ENCODE measurements at places on chromosomes 11 and 22. TPM values are rescaled to one million over a fixed set of nuclear protein-coding genes. Genes with fewer than 3 reads are reported as not detected.

DNA sequence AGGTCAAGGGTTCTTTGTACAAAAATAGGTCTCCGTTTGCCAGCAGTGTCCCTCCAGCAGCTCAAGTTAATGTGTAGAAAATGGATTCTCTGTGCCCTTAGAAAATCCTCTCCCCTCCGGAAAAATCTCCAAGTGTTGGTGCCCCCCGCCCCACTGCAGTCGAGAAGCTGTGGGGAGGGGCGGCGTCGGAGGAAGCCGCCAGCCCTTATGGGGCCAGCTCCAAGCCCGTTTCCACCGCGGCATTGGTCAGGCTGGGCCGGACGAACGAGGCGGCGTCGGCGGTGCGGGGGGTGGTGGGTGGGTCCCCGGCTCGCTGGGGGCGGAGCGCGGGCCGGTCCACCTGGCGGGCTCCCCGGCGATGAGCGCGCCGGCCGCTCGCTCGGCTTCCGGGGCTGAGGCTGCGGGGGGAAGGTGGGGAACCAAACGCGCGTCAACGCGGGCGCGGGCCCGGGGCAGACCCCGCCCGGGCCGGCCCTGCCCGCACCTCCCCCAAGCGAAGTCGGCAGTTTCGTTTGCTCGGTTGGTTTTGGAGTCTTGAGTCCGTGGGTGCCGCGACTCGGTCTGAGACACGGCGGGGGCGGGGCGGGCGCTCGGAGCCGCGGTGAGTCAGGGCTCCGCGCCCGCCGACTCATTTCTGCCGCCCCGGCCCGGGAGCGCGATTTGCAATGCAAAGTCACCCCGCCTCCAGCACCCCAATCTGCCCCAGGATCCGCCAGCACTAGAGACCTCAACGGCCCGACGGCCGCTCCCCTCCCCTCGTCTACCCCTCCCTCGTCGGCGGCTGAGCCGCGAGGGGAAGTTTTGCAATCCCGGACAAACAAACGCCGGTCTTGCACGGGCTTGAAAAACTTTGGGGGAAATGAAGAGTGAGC is 1.4 kb downstream of the ASCL2 start:
- peaks cover 11% of the 10 kb centered on the region for H3K27me3 ChIP-seq
- no peak overlapping the region for H3K27ac ChIP-seq
- peak overlapping the region; percentile 71 for H3K4me3 ChIP-seq

- H3K4me1 ChIP-seq = no peaks in the 10 kb centered on the region
- no peaks in the 10 kb centered on the region for H3K36me3 ChIP-seq
- H3K27ac ChIP-seq = no peak overlapping the region
- no peak overlapping the region for H3K4me3 ChIP-seq
Observed at GRCh38 chr11:78332872-78333271, 84.7 kb downstream of the GAB2 start.

CCDC157 gene
- 1.7 TPM for total RNA-seq

DNA sequence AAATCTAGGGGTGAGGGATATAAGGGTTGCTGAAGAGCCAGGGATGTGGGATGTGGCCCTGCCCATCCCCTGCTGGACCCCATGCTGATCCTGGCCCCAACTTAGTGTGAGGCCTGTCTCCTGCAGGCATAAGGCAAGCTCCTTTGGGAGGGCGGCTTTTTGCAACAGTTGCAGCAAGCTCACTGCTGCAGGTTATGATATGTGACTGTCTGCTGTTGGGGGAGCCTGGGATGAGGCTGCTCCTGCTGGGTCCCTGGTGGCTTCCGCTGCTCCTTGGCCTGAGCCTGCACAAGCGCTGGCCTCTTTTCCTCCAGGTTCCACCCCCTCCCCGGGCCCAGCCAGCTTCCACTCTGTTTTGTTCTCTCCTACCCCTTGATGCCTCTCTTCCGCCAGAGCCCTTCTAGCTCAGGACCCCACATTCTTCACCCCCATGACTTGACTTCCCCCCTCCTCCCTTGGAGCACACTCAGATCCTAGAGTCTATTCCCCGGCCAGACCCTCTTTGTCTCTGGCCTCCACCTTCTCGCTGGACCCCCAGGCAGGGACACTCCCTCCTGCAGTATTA is 35.0 kb upstream of the SYT13 start:
- H3K27ac ChIP-seq = no peak overlapping the region
- H3K27me3 ChIP-seq = peaks cover 40% of the 10 kb centered on the region
- H3K4me3 ChIP-seq = no peak overlapping the region
- no peaks in the 10 kb centered on the region for H3K4me1 ChIP-seq
- no peak for DNase-seq
- no peaks in the 10 kb centered on the region for H3K36me3 ChIP-seq

GRCh38 chr11:75279273-75279672 is 38.7 kb downstream of the TPBGL start:
- no peak overlapping the region for H3K4me3 ChIP-seq
- H3K36me3 ChIP-seq = no peaks in the 10 kb centered on the region
- H3K27me3 ChIP-seq = no peaks in the 10 kb centered on the region
- no peaks in the 10 kb centered on the region for H3K4me1 ChIP-seq
- H3K27ac ChIP-seq = no peak overlapping the region

- DNase-seq = no peak
- H3K36me3 ChIP-seq = no peaks in the 10 kb centered on the region
- no peaks in the 10 kb centered on the region for H3K4me1 ChIP-seq
Observed at GRCh38 chr11:22884217-22884616, 23.9 kb upstream of the CCDC179 start.

DNA sequence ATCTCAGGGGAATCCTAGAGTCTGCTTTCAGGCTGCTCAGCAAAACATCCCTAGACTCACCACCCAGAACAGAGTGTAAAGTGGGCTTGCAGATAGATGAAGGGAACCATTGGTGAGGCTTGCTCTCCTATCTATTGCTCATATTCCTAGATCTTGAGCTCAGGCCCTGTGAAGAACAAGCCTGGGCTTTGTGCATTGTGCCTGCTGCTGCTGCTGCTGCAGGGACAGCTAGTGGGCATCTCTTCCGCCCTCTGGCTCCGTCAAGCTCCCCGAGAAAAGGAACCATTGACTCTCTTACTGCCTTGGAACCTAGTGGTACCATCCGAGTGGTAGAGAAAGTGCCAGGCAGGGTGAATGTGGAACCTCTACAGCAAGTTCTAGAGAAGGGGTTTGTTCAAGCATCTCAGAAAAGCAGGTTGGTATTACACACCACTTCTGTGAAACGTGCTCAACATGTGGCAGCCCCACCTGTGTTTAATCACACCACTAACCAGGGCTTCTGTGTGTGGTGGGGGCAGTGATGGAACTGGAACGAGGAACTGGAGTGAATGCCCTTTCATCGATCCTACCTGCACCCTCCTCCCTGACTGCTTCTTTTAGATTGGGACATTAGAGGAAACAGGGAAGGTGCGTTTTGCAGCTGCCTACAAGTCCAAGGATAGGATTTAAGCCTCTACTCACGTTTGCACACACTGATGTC is 4.4 kb downstream of the BACE1-AS start:
- H3K36me3 ChIP-seq = peaks cover 13% of the 10 kb centered on the region
- H3K4me3 ChIP-seq = no peak overlapping the region
- no peak for DNase-seq
- H3K27me3 ChIP-seq = no peaks in the 10 kb centered on the region
- no peak overlapping the region for H3K27ac ChIP-seq

DNA sequence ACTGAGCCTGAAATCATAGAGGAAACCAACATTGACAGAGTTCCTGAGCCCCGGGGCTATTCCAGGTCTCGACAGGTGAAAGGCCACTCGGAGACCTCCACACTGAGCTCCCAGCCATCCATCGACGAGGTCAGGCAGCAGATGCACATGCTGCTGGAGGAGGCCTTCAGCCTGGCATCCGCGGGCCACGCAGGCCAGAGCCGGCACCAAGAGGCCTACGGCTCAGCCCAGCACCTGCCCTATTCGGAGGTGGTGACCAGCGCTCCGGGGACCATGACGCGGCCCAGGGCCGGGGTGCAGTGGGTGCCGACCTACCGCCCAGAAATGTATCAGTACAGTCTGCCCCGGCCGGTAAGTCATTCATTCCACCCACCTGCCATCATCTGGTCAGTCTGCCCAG is 54.9 kb downstream of the C11orf91 start:
- H3K4me1 ChIP-seq = peaks cover 9% of the 10 kb centered on the region
- H3K27ac ChIP-seq = no peak overlapping the region
- H3K36me3 ChIP-seq = no peaks in the 10 kb centered on the region
- no peaks in the 10 kb centered on the region for H3K27me3 ChIP-seq
- no peak for DNase-seq

CRACR2B gene
- total RNA-seq = 1.2 TPM

DNA sequence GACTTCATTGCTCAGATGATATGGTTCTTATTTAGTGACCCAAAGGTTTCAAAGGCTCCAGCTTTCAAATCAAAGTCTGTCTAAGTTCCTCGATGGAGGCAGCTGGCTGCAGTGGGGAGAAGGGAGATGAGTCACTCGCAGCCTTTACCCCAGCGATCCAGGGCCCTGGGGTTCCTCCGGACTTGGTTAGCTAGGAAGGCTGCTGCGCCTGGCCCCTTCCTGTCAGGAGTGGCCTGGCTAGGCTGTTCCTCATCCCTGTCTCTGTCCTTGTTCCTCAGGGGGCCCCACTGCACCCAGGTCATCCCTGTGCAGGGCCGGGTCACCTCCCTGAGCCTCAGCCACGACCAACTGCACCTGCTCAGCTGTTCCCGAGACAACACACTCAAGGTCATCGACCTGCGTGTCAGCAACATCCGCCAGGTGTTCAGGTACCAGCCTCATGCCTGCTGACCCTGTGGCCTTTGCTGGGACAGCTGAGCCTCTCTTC is 13.9 kb downstream of the ATG16L2 start:
- H3K27me3 ChIP-seq = no peaks in the 10 kb centered on the region
- no peak overlapping the region for H3K4me3 ChIP-seq
- H3K4me1 ChIP-seq = peaks cover 9% of the 10 kb centered on the region
- H3K27ac ChIP-seq = no peak overlapping the region
- peaks cover 11% of the 10 kb centered on the region for H3K36me3 ChIP-seq
- DNase-seq = no peak

DNA sequence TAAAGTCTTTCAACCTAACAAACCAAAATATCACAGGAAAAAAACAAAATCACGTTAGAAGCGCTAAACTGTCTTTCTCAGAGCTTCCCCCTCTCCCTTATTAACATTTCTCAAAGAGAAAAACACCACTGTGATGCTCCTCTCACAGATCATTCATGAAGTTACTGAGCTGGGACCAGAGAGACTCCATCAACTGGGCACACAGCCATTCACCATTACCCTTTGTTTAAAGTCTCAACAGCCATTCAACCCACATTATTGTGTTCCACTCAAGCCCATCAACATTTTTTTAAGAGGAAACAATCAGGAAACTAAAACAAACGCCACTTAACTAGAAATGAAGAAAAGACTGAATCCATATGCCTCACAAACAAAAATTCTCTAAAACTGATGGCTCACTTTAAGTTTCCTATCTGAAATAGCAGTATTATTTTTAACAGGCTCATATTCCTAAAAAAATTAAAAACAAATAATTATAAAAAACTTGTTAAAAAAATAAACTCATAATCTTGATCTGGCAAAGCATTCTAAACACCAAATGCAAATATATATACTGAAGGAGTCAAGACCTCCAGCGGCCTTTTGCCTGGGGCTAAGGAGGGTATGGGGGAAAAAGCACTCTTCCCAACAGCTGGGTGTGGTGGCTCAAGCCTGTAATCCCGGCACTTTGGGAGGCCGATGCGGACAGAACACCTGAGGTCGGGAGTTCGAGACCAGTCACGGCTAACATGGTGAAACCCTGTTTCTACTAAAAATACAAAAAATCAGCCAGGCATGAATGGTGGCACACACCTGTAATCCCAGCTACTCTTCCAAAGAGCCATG is 14.0 kb downstream of the CELF1 start:
- H3K36me3 ChIP-seq = peaks cover 32% of the 10 kb centered on the region
- peaks cover 25% of the 10 kb centered on the region for H3K4me1 ChIP-seq
- peak overlapping the region; percentile 93 for H3K27ac ChIP-seq
- DNase-seq = no peak
- no peak overlapping the region for H3K4me3 ChIP-seq

- DNase-seq = no peak
- peaks cover 7% of the 10 kb centered on the region for H3K36me3 ChIP-seq
- H3K4me1 ChIP-seq = peaks cover 5% of the 10 kb centered on the region
- no peak overlapping the region for H3K4me3 ChIP-seq
- no peak overlapping the region for H3K27ac ChIP-seq
Observed at GRCh38 chr11:74001822-74002286, 7.0 kb downstream of the UCP3 start.

MMP13 gene
- not detected for total RNA-seq

YPEL1 gene
- 0.27 TPM for total RNA-seq

GRCh38 chr11:76747153-76747914 is 35.8 kb upstream of the TSKU start:
- H3K27me3 ChIP-seq = no peaks in the 10 kb centered on the region
- H3K4me1 ChIP-seq = peaks cover 7% of the 10 kb centered on the region

GRCh38 chr11:121801394-121801748 is 314.6 kb downstream of the BLID start:
- no peak overlapping the region for H3K27ac ChIP-seq
- H3K27me3 ChIP-seq = no peaks in the 10 kb centered on the region
- H3K36me3 ChIP-seq = no peaks in the 10 kb centered on the region
- no peak overlapping the region for H3K4me3 ChIP-seq
- no peak for DNase-seq

MS4A1 gene
- total RNA-seq = not detected

DNA sequence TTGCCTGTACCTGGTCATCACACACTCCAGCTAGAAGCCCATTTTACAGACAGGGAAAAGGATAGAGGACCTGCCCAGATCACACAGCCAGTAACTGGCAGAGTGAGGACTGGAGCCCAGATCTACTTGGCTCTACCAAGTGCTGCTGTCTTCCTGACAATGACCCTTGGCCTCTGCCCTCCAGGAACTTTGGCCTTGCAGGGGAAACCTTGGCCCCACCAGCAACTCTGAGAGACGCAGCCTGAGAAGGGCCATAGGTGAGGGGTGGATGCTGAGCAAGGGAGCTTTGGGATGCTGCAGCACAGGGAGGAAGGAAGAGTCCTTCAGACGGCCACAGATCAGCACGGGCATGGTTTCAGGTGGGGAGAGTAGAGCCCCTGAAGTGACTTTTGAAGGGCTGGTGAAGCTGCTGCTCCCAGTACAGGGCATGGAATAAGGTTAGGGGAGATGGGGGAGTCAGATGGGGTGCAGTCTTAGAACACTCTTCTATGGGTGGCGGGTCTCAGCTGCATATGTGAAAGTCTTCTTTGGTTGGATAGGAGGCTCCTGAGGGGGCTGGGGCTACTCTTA is 2.0 kb upstream of the CAPN5 start:
- no peak for DNase-seq
- H3K4me3 ChIP-seq = no peak overlapping the region
- H3K27ac ChIP-seq = no peak overlapping the region
- H3K27me3 ChIP-seq = no peaks in the 10 kb centered on the region

DNA sequence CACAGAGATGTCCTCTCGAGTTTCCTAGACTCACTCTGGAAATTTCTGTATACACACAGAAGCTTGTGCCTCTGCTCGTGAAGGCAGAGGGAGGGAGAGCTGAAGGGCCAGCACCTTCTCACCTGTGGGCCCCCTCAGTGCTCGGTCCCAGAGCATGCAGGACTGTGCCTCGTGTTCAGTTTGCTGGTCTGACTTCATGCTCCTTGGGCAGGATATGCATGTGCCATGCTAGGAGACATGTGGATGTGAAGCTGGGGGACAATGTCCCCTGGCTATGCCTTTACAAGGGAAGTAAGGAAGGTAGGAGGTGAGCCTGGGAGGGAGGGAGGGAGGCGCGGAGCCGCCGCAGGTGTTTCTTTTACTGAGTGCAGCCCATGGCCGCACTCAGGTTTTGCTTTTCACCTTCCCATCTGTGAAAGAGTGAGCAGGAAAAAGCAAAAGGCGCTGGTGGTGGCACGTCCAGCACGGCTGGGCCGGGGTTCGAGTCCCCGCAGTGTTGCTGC is 22.6 kb downstream of the NEAT1 start:
- no peaks in the 10 kb centered on the region for H3K27me3 ChIP-seq
- H3K4me3 ChIP-seq = no peak overlapping the region
- peaks cover 44% of the 10 kb centered on the region for H3K4me1 ChIP-seq
- peaks cover 100% of the 10 kb centered on the region for H3K36me3 ChIP-seq
- peak; percentile 38 for DNase-seq

- no peaks in the 10 kb centered on the region for H3K36me3 ChIP-seq
- no peaks in the 10 kb centered on the region for H3K27me3 ChIP-seq
- peaks cover 11% of the 10 kb centered on the region for H3K4me1 ChIP-seq
- H3K4me3 ChIP-seq = peak within 1 kb of the TSS; percentile 79
- DNase-seq = peak; percentile 73
Observed at GRCh38 chr22:26589845-26590736, at the start of gene TPST2. TSS of gene TPST2 (minus strand) at chr22:26590132. CDS start at chr22:26541630, 48,502 bp downstream.

Data from MCF 10A (cell line).